Tibial nerve (tissue), 4 donors: ENCODE measurements at places on chromosomes 3 and 15. TPM values are rescaled to one million over a fixed set of nuclear protein-coding genes. Genes with fewer than 3 reads are reported as not detected.

CYP19A1 gene
- total RNA-seq = 17.3 TPM

- no peaks in the 10 kb centered on the region for H3K27me3 ChIP-seq
- no peak for DNase-seq
- peaks cover 9% of the 10 kb centered on the region for H3K4me1 ChIP-seq
- peaks cover 21% of the 10 kb centered on the region for H3K36me3 ChIP-seq
Observed at GRCh38 chr3:194632226-194632808, 902 bp downstream of the TMEM44 start.

DNA sequence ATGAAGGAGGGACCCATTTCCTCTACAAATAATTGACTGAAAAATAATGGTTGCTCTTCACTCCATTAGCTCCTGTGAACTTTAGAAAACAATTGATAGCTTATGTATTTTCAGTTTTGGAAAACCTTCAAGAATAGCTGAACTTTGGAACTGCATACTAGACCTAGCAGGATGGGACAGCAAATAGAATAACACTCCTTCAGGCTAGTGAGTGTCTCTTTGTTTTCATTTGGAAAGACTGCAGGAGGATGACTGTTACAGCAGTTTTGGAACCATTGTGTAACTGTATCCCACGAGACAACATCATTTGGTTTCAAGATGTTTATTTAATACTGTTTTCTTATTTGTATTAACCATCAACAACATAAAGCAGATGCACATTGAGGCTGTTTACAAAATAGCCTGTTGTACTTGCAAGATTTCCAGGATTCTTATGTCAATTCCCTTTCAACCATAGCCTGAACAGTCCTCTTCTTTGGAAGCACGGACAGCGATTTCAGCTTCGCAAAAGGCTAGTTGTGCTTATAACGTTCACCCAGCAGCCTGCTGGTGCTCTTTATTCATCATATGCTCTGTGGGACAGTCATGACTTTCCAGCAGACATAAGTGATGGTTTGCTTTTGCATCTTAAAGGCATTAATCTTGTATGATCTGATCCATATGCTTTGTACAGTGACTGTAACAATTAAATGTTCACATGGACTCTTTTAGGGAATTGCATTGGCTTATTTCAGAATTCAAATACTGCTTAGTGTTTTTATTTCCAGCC, 335.5 kb downstream of the IL5RA start:
- no peak for DNase-seq
- no peak overlapping the region for H3K4me3 ChIP-seq
- H3K4me1 ChIP-seq = no peaks in the 10 kb centered on the region
- H3K27ac ChIP-seq = no peak overlapping the region
- H3K36me3 ChIP-seq = no peaks in the 10 kb centered on the region

- H3K36me3 ChIP-seq = no peaks in the 10 kb centered on the region
- H3K27me3 ChIP-seq = peaks cover 7% of the 10 kb centered on the region
- H3K4me3 ChIP-seq = no peak overlapping the region
Observed at GRCh38 chr15:58159827-58160386, 21.7 kb downstream of the AQP9 start.

- no peaks in the 10 kb centered on the region for H3K36me3 ChIP-seq
- peak; percentile 30 for DNase-seq
- no peaks in the 10 kb centered on the region for H3K27me3 ChIP-seq
- peak overlapping the region; percentile 69 for H3K27ac ChIP-seq
Observed at GRCh38 chr3:45987368-45988291, 8.0 kb downstream of the FYCO1 start.

CELSR3 gene
- total RNA-seq = 0.87 TPM

DNA sequence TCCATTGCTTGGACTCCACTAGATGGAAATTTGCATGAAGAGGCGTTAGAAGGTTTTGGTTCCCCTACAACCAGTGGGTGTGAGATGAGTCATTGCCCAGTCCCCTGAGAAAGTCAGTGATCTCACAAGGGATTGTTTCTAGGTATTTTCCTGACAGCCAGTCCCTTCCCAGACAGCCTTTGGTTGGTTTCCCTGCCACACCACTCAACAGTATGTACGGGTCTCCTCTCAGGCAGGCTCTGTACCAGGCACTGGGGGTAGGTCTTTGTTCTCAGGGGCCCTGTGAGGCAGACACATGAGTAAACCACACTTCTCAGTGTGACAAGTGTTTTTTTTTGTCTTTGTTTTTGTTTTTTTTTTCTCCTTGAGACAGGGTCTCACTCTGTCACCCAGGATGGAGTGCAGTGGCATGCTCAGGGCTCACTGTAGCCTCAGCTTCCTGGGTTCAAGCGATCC, 4.0 kb downstream of the LAMP3 start:
- peaks cover 16% of the 10 kb centered on the region for H3K4me1 ChIP-seq
- no peaks in the 10 kb centered on the region for H3K36me3 ChIP-seq
- no peak for DNase-seq

DNA sequence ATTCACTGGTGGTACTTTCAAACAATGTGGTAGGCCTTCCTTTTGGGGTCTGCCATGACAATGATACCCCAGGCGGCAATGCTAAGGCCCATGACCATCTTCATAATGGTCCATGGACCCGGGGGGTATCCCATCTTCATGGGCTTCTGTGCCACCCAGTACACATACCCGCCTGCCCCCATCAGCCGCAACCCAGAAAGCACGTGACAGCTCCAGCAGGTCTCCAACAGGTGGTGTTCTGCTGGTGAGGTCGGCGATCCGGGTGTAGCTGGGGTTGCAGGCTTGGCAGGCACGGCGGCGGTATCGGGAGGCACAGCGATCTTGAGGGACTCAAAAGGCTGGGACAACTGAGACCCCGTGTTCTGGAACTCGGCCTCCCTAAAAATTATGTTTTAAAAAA, 214.5 kb downstream of the SNRPN start:
- H3K4me1 ChIP-seq = no peaks in the 10 kb centered on the region
- no peaks in the 10 kb centered on the region for H3K27me3 ChIP-seq
- no peaks in the 10 kb centered on the region for H3K36me3 ChIP-seq
- no peak for DNase-seq

DNA sequence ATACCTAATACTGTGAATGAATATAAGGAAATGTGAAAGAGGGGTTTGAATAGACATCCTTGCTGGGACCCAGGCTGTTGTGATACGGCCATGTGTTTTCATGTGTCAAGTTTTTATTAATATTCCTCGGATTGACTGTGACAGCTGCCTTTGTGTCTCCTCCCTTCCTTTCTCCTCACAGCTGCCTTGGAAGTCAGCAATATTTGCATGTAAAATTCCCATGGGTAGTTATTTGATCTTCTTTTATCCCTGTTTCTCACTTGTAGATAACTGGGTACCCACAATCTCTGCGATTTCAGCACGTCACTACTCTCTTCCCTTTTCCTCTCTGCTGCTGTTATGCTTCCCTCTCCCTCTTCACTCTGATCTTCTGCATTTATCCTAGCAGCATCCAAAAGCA, 9.4 kb downstream of the GPR156 start:
- no peak for DNase-seq
- no peak overlapping the region for H3K27ac ChIP-seq
- no peaks in the 10 kb centered on the region for H3K4me1 ChIP-seq
- no peak overlapping the region for H3K4me3 ChIP-seq
- H3K27me3 ChIP-seq = no peaks in the 10 kb centered on the region
- no peaks in the 10 kb centered on the region for H3K36me3 ChIP-seq

DNA sequence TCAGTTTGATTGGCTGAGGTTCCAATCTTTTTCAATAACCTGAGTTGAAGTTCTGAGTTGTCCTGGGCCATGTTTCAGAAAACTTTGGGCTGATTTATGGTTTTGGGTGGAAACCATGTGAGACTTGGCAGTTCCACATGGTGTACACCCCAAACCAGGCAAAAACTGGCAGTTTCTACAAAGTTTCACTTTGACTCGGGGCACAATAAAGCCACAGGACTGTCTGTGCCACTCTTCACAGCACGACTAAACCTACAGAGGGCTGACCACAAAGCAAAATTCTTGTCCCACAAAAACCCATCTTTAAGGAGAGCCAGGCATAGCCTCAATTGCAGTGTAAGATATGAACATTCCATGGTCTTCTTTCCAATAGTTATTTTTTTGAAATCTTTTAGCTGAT, 155.0 kb downstream of the DUT start:
- no peaks in the 10 kb centered on the region for H3K27me3 ChIP-seq
- no peaks in the 10 kb centered on the region for H3K4me1 ChIP-seq
- DNase-seq = no peak
- H3K36me3 ChIP-seq = peaks cover 8% of the 10 kb centered on the region
- no peak overlapping the region for H3K4me3 ChIP-seq
- no peak overlapping the region for H3K27ac ChIP-seq

GRCh38 chr15:88609344-88610090, 11.6 kb upstream of the AEN start:
- H3K4me1 ChIP-seq = no peaks in the 10 kb centered on the region
- H3K27ac ChIP-seq = no peak overlapping the region
- H3K36me3 ChIP-seq = no peaks in the 10 kb centered on the region
- no peak overlapping the region for H3K4me3 ChIP-seq
- no peak for DNase-seq

UBA3 gene
- 58.0 TPM for total RNA-seq

SPINK8 gene
- not detected for total RNA-seq

- no peaks in the 10 kb centered on the region for H3K36me3 ChIP-seq
- no peaks in the 10 kb centered on the region for H3K4me1 ChIP-seq
- no peak overlapping the region for H3K4me3 ChIP-seq
- H3K27me3 ChIP-seq = no peaks in the 10 kb centered on the region
- H3K27ac ChIP-seq = no peak overlapping the region
Observed at GRCh38 chr3:81643721-81644120, 117.7 kb downstream of the GBE1 start.

DNA sequence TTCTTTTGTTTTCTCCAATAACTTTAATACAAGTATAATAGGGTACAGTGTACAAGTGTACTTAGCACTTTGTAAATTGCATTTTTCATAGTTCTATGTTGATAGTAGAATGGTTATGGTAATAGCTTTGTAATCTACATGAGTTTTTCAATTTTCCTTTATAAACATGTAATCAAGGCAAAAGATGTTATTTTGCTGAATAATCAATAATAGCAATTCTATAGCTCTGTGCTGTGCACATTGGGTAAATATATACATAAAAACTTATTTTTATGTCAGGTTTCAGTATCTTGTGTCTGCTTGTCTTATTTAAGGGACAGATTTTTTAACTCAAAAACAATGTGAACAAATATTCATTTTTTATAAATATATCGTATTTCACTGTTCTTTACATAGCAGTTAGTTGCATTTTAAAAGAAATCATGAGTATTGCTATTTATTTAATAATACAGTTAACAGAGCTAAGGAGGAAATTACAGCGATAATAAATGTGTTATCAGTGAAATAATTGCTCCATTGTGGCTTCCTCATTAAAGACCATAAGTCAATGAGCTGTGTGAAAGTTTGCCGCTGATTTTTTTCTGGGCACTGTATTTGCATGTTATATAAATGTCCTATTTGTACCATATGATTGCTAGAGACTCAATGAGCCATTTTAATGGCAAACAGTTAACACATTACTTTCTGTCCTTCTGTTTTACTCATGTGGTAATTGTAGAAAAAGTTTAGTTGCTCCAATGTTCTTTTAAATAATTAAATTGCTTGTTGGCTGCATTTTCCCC, 214.6 kb upstream of the STAC start:
- no peaks in the 10 kb centered on the region for H3K36me3 ChIP-seq
- no peak for DNase-seq
- H3K4me1 ChIP-seq = no peaks in the 10 kb centered on the region
- no peaks in the 10 kb centered on the region for H3K27me3 ChIP-seq
- no peak overlapping the region for H3K27ac ChIP-seq
- H3K4me3 ChIP-seq = no peak overlapping the region

EPHB3 gene
- 5.4 TPM for total RNA-seq

- no peak overlapping the region for H3K4me3 ChIP-seq
- DNase-seq = no peak
- H3K27me3 ChIP-seq = no peaks in the 10 kb centered on the region
- H3K36me3 ChIP-seq = no peaks in the 10 kb centered on the region
- H3K27ac ChIP-seq = no peak overlapping the region
- H3K4me1 ChIP-seq = no peaks in the 10 kb centered on the region
Observed at GRCh38 chr3:83513677-83514076, 1445.1 kb upstream of the CADM2 start.
